Substantia nigra (tissue), 51 donors: ENCODE measurements at places on chromosomes 5 and 9.

DNA sequence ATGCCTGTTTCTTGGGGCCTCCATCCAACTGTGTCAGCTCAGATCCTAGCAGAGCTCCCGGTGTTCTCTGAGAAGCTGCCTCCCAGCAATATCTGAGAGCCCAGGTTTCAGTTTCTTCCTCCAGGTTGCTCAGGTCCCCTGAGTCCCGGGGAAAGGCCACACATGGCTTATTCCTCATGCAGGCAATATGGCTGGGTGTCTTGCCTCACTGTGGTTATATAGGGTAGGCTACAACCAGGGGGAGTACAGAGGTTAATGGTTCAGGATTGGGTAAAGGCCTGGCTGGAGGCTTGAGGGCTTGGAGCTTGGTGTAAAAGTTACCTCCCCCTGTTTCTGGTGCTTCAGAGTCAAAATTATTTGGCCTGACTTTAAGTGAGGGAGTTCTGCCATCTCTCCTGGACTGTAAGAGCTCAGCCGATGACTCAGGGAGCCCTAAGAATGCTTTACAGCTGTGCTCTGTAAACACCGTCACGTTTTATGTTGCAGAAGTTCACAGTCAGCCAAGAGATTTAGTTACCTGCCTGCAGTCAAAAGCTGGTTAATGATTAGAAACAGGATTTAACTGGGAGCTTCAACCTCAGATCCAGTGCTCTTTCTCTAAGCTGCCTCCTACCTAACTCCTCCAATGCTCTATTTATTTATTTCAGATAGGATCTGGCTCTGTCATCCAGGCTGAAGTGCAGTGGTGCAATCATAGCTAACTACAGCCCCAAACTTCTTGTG, 24.3 kb upstream of the UBAP2 start:
- no peak for DNase-seq

GRCh38 chr5:114634967-114635901, 273.4 kb downstream of the KCNN2 start:
- DNase-seq, result no peak

- no peak for DNase-seq
Measured at GRCh38 chr5:72020161-72020983, 86.9 kb upstream of the MAP1B start.

- no peak for DNase-seq
Measured at GRCh38 chr9:113296796-113297558, 6.2 kb downstream of the RNF183 start.

DNA sequence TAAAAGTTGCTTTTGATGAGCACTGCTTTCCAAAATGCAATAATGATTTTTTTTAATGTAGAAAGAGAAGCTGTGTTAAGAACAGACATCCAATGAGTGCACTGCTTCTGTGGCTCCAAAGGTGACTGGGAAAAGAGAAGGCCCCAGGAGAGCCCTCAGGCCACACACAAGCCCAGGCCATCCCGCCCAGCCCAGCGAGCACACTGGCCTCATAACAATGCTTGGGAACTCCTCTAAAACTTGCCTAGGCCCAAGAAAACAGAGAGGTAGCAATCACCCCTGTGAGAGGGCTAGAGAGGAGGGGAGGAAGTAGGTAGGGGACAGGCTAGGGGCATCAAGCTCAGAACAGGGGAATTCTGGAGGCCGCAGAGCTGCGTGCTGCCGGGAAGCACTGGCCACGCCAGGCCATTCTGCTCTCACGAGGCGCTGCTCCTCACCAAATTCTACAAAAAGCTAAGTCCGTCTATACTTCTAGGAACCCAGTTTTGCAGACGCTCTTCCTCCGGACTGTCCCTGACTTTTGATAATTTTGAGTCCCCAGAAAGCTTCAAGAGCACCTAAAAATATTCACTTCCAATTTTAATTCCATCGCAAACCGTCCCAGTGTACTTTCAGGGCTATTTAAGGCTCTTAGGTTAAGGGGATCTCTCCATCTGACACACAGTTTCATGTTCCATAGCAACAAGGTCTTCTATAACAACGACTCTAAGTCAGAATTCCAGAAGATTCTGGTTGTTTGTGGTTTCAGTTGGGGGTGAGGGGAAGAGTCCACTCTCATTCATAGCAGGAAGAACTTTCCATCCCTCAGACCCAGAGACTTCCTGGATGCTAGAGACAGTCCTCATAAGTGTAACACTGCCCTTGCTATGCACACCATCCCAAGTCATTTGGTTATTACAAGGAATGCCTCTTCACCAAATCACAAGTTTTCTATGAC, 51.0 kb downstream of the HABP4 start:
- DNase-seq, result no peak

DNA sequence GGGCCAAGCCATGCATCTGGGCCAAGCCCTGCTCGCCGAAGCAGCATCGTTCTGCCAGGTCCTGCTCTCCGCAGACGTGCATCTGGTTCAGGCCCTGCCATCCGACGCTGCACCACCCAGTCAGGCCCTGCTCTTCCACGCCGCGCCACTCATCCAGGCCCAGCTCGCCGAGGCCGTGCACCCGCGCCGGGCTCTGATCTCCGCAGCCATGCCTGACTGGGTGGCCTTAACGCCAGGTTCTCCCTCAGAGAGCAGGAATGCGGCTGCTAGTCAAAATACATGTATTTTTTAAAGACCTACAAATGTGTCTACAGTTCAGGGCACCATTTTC, 891.1 kb upstream of the CTNND2 start:
- DNase-seq, result no peak

GRCh38 chr9:68969538-68969937, 44.4 kb downstream of the PRKACG start:
- no peak for DNase-seq

DNA sequence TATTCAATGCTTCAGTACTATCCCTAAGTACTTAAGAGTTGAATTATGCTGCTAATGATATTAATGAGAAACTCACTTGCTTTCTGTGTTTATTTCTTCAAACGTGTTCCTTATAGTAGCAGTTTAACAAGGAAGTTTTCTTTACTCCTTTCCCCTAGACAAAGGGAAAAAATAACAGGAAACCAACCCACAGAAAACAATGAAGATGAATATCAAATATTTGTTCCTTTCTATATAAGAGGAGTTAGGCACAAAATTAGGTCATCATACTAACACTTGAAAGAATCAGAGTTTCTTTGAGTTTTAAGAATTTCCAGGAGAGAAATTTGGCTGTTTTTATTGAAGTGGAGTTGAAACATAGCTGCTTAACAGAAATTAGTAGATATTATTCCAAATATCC, 15.4 kb upstream of the OCLN start:
- no peak for DNase-seq

GRCh38 chr5:109580225-109580624, 109.5 kb upstream of the MAN2A1 start:
- DNase-seq, result no peak

GRCh38 chr5:101679816-101680215, 616.3 kb downstream of the SLCO4C1 start:
- no peak for DNase-seq

GRCh38 chr5:66669086-66669861, 73.1 kb downstream of the MAST4 start:
- no peak for DNase-seq
